Stimulated activated CD4-positive, alpha-beta T cell treated with anti-CD3 and anti-CD28 coated beads, Interleukin-4, amount 100 ng/mL, for 1 hour (primary cell): ENCODE measurements at places on chromosomes 13 and 19.

GRCh38 chr13:40457929-40458719, 208.3 kb downstream of the FOXO1 start:
- no peak for DNase-seq

GRCh38 chr13:23321535-23322241, 111.8 kb downstream of the SACS start:
- DNase-seq = no peak

DNA sequence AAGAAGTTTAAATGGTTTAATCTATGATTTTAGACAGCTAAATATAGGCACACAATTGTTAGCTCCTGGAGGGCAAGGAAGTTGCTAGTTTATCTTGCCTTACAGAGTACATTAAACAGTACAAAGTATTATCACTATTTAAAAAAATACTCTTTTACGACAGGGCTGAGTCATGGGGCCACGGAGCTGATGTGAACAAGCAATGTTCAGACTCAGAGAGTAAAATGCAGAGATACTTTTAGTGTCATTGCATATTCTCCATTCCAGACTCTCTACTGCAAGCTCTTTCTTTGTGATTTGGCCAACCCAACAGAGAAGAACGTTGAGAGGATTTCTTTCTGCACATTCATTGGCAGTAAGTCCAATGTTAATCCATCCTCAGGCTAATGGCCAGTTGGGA, 352.4 kb downstream of the SPRY2 start:
- DNase-seq = no peak

DNA sequence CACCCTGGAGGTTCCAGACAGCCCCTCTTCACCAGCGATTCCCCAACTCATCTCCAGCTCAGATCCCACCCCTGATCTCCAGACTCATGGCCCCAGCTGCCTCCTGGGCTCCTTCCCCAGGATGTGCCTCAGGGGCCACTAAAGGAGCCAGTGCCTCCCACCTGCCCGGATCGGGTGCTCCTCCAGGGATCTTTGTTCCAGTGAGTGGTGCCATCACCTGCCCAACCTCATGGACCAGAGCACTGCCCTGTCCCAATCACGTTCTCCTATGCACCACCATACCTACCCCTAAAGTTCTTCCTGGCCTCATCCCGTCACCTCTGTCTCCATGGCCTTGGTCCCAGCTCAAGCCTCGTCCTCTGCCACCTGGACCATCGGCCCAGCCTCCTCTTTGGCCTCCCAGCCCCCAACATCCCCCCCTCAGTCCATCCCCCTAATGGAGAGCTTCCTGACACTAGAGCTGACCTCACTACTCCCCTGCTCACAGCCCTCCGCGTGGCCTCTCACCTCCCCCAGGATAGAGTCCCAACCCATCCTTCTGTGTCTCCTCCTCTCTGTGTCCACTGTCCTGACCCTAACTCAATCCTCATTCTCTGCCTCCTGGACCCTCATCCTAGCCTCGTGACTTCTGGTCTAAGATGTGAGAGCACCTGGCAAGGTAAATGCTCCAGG, 8.8 kb upstream of the GARIN5A start:
- DNase-seq = no peak

GRCh38 chr13:30884543-30884942, 21.5 kb upstream of the MEDAG start:
- DNase-seq = no peak

GRCh38 chr19:40143612-40144011, 47.6 kb upstream of the MAP3K10 start:
- peak; percentile 29 for DNase-seq

DNA sequence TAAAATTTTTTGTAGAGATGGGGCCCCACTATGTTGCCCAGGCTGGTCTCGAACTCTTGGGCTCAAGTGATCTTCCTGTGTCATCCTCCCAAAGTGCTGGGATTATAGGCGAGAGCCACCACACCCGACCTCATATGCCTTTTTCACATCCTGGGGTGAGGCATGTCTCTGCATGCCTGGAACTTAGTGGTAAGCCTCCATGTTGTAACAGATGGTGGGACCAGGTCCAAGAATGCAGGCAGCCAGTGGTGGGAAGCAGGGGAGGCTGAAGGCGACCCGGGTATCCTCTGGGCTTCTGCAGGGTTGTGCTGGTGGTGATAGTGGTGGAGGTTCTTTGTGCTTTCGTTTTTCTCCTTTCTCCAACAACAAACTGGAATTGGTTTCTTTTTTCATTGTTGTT, 30.1 kb upstream of the CCDC124 start:
- no peak for DNase-seq

GRCh38 chr19:1673645-1674292, 21.4 kb upstream of the TCF3 start:
- DNase-seq = no peak

DNA sequence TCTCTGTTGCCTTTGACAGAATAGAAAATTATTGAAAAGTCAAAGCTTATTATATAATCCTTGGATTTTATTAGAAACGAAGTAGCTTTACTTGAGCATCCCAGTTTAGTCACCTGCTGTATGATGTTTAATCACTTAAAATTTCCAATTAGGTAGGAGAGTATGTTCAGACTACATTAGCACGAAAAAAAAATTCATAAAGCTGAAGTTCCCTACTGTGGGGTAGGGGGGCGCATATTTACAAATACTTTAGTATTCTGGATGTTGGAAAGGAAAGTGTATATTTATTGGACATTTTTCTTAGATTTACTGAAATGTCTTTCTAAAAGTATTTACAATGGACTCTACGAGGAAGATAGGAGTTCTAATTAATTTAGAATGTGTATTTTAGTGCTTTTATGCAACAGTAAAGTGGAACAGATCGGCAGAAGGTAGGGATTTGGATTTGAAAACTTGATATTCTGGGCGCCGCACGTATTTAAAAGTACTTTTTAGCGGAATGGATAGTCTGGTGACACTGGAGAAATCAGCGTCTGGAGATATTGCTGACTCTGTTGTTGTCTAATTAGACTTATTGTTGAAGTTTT, 1.9 kb downstream of the CDK8 start:
- DNase-seq = no peak

DNA sequence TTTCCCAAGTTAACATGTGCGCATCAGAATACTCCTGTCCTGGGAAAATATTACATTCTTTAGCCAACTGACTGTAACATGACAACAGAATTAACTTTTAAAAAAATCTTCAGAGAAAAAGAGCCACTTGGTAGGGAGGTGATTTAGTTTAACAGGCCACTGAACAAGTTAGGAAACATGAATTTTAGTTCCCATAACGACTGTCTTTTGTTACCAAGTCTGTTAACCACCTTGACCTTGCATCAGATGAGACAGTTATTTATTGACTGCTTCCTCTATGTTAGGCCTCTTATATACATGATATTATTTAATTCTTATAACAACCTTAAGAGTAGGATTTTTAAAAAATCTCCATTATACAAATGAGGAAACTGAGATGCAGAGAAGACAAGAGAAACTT, 268.6 kb downstream of the NDFIP2 start:
- DNase-seq = no peak

GRCh38 chr19:48090281-48090802, 20.3 kb downstream of the PLA2G4C start:
- no peak for DNase-seq

DNA sequence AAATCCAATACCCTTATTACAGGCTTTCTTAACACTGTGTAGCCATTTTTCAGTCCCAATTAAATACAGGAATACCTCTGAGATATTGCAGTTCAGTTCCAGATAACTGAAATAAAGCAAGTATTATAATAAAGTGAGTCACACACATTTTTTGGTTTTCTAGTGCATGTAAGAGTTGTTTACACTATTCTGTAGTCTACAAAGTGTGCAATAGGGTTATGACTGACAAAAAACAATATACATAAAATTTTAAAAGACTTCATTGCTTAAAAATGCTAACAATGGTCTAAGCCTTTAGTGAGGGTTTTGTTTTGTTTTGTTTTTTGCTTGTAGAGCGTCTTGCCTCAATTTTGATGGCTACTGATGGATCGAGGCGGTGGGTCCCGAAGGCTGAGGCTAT, 434.4 kb upstream of the NBEA start:
- no peak for DNase-seq

DNA sequence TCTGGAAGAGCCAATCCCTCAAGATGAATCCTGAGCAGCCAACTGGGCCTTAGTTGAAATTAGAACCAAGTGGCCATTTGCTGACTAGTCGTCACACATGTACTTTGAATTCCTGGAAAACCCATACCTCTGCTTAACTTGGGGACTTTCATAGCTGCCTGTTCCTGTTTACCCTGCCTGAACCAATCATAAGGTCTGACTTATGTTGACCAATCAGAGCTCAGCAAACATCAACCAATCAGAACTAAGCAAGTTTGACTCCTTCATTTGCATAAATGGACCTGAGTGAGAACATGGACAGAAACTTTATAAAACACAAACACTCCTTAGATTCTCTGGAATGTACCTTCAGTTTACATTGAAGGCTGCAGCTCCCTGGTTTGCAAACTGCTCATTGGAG, 50.8 kb downstream of the LATS2 start:
- DNase-seq = no peak

GRCh38 chr19:55113570-55114039, 3.8 kb downstream of the PPP1R12C start:
- no peak for DNase-seq

DNA sequence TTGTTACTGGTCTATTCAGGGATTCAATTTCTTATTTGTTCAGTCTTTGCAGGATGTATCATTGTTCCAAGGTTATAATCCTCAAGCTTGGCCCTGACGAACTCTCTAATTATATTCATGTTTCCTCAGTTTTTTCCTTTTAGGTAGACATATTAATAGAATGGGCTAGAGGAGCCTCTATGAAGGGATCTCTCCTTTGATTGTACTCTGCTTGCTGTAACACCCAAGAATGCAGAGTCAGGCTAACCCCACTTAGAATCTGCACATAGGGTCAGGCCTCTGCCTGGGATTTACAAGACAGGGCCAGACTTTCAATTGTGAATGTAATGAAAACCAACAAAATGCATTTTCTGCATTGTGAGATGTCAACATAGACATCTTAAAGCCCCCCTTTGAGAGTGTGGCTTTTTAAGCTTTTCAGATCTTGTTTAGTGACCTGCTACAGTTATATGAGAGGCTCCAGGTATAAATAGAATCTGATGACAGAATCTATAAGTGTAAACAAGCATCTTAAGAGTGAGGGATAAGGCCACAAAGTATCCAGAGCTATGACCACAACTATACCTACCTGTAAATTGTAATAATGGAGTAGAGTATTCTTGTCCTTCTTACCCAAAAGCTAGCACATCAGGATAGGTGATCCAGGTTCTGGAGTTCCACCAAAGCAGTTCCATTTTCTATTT, 5.5 kb downstream of the ZNF493 start:
- DNase-seq = no peak

DNA sequence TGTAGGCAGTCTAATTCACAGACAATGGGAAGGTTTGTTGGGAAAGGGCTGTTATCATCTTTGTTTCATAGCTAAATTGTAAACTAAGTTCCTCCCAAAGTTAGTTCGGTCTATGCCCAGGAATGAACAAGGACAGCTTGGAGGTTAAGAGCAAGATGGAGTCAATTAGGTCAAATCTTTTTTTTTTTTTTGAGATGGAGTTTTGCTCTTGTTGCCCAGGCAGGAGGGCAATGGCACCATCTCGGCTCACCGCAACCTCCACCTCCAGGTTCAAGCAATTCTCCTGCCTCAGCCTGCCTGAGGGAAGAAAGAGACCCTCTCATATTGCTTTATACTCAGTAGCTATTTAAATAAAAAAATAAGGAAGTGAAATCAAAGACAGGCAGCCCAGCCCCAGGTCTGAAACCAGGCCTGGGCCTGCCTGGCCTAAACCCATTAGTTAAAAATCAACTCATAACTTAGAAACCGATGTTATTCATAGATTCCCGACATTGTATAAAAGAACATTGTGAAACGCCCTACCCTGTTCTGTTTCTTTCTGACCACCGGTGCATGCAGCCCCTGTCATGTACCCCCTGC, 297.4 kb upstream of the SGCG start:
- no peak for DNase-seq

DNA sequence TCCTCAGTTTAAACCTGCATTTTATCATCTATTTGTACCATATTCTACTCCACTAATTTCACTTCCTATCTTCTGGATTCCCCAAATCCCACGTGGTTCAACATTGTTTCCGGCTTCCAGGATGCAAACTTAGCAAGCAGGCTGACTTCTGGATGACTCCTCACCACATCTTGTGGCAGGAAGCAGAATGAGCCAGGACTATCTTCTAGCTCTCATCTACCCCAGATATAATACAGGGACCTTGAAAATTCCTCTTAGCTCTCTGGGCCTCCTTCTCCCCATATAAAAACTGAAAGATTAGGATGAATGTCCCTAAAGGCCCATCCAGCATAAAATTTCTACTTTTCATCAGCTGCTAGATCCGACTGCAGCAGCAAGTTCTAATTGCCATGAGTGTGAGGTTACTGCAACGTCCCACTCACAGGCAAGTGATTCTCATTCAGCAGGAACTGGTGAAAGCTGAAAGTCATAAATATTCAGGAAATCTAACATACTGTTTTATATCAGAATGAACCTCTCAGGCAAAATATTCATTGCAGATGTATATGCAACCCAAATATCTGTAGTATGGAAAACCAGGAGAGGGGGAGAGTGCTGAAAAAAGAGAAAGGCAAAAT, 93.4 kb downstream of the KCTD12 start:
- DNase-seq = no peak

DNA sequence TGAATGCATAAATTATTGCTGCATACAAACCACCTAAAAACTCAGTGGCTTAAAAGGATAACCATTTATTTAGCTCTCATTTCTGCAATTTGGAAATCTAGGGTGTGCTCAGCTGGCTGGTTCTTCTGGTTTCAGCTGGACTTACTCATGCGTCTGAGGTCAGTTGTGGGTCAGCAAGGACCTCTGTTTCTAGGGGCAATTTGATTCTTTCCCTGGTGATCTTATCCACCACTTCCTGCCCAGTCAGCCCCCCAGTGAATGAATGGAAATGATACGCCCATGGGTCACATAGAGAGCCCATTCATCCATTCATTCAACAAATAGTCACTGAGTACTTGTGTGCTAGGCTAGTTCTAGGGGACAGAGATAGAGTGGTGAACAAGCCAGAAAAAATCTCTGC, 9.9 kb downstream of the FXYD5 start:
- no peak for DNase-seq

GRCh38 chr13:92390217-92390616, 836.4 kb upstream of the GPC6 start:
- no peak for DNase-seq

GRCh38 chr13:98571955-98572662, 4.8 kb downstream of the STK24 start:
- DNase-seq = no peak

DNA sequence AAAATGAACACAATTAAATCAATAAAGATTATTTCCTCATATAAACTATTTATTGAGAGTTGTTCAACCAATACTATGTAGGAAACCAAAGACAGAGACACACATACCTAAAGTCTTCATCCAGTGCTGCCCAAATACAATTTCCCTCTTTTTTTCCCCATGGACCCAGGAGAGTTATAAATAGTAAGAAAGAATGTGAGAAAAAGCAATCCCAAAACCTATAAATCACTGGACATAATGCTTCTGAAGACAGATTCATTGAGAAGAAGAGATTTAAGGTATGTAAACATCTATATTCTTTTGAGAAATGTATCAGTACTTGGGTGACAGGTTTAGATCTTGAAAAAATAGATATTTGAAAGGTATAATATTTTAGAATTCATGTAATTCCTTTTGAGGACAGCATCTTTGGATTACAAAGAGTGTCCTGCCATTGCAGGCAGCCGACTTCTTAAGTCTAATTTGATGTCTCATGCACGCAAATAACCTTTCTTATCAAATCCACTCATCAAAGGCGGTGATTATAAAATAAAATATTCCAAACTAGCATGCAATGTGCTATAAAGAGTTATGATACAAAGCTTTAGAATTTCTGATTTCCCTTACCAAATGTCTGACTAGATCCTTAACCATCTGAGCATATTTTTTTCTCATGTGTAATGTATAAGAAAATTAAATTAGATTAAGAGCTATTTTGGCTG, 739.4 kb downstream of the LIG4 start:
- no peak for DNase-seq
